ENCODE measurements at places on chromosomes 12 and 14.
A peak's percentile ranks its signal among the peaks of the same experiment; 100 is the strongest.

DNA sequence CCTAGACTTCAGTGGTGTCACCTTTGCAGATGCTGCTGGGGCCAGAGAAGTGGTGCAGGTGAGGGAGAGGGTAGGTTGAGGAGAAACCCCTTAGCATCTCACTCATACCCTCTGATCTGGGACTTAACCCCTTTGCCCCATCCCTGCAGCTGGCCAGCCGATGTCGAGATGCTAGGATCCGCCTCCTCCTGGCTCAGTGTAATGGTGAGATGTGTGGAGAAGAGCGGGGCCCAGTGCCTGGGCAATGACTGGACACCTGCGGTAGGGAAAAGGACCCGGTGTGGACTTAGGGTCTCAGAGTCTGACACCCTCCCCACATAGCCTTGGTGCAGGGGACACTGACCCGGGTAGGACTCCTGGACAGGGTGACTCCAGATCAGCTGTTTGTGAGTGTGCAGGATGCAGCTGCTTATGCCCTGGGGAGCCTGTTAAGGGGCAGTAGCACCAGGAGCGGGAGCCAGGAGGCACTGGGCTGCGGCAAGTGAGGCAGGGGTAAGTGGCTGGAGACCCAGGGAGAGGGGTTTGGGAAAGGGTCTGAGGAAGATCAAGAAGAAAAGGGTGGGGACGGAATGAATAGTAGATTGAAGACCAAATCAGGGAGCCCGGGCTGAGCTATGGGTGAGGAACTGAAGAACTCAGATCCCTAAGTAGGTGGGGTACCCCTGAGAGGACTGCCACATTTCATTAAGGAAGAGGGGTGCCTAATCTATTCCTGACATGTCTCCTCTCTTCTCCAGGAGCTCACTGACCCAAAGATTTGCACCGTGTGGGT, 7.6 kb downstream of the B4GALNT1 start:
- DNase-seq: no peak

GRCh38 chr14:54788701-54789100, 113.9 kb downstream of the GCH1 start:
- no peak for DNase-seq

DNA sequence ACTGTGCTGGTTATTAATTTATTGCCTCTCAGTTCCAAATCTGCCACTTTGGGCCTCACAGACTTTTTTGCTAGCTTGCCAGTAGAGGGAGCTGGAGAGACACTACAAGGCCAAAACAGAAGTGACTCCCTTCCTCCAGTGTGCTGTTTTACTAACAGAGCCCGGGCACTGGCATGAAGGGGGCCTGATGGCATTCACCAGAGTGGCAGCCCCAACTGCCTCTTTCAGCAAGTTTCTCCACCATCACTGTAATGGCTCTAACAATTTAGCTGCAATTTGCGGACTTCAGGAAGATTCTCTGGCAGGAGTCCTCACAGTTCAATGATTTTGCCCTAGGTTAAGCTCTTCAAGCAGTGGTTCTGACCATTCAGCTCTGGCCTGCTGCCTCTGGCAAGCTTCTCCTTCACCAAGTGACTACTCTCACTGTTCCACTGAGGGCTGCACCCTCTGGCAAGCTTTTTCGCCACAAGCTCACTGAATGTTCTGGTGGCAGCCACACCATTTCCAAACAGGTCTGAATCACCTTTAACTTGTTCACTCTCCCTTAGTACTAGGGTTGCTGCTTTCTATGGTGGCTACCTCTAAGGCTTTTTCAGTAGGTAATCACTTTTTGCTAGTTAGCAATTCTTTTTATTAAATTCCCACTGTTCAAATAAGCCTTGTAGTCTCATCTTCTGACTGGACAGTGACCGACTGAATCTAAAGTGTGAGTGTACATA, 104.9 kb downstream of the ZC3H14 start:
- DNase-seq: peak; percentile 2

GRCh38 chr12:126033751-126034150, 968.5 kb downstream of the AACS start:
- DNase-seq: no peak

DNA sequence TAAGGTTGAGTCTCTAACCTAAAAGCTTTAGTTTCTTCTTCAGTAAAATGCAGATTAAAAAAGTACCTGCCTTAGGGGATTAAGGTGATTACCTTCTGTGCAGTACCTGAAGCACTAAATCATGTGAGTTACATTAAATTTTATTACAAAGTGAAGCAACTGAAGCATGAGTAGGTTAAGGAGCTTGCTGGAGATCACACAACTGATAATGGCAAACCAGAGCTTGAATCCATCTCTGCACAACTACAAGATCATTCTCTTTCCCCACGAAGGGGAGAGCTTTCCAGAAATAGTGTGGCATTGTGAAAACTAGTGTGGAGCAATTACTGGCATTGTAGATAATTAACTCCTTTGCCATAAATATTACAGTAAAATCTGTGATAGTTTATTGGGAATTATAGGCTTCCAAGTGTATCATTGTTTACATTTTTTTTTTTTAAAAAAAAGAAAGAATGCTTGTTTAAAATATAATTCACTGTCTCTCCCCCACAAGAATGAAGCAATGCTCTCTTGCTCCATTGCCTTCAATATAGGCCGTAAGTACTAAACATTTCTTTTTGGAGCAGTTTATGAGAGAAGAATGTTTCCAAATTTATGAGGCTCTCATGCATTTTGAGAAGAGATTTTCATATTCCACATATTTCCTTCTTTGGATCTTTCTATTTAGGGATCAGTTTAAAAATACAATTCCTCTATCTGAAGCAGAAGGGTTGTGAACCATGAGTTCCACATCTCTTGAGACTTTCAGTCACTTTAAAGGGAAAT, 20.5 kb downstream of the SLC38A2 start:
- no peak for DNase-seq

GRCh38 chr14:42028607-42029006, 421.9 kb downstream of the LRFN5 start:
- no peak for DNase-seq

- no peak for DNase-seq
These were observed 725.5 kb upstream of the FLRT2 start for GRCh38 chr14:84804468-84804867.

All from stimulated activated CD4-positive, alpha-beta T cell treated with anti-CD3 and anti-CD28 coated beads, Interleukin-1b, Interleukin-23, amount 100 ng/mL, for 4 hours (primary cell).